Kidney glomerular epithelial cell (primary cell): ENCODE measurements at places on chromosomes 7 and 10.

DNA sequence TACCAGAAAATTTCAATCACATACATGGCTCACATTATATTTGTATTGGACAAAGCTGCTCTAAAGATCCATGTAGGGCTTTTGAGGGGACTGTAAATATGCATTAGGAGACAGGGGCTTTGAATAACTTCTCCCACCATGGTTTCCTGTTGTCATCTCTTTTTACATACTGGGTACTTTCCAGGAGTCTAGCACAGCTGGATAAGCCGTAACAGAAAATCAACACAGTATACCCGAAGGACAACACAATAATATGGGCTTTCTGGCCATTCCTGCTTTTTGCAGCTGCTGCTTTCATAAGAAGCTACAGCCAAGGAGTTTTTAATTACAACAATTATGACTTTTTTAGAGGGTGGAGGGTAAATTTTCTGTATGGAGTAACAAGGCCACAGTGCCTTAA is 63.4 kb upstream of the SRPK2 start:
- no peak for DNase-seq

DNA sequence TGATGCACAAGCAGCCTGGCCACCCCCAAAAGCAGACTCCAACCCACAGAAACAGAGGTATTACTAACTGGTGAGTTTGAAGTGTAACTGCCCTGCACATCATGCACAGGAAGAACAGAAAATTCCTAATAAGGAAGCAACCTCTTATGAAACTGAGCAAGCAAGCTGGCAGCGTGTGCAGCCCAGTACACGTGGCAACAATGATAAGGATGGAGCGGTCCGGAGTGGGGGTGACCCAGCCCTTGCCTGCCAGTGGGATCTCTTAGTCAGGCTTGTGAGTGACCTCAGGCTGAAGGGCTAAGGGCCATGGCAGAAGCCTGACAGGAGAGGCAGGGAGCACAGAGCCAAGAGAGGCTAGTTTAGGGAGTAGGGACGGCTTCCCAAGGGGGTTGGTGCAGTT is 22.1 kb upstream of the AOAH start:
- no peak for DNase-seq

GRCh38 chr7:2266911-2267310 is 24.9 kb downstream of the NUDT1 start:
- DNase-seq, result no peak

- DNase-seq, result no peak
These were observed 40.5 kb downstream of the MACC1 start for GRCh38 chr7:20176578-20177242.

DNA sequence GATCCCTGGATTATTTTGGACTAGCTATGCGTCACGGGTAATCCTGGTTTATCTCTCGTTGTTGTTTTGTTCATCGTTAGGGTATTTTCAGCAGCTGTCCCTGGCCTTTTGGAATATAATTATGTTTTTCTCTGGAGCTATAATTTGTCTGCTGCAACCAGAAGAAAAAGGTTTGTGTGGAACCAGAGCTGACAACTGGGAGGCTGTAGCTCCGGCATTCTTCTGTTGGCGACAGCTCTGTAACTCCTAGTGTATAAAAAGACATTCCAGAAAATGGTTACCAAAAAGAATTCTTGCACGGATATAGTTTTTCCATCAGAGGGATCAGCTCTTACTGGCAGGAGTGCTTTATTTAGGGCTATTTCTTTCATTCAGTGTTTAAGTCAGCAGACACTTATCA is 130.9 kb upstream of the PRR15 start:
- no peak for DNase-seq

DNA sequence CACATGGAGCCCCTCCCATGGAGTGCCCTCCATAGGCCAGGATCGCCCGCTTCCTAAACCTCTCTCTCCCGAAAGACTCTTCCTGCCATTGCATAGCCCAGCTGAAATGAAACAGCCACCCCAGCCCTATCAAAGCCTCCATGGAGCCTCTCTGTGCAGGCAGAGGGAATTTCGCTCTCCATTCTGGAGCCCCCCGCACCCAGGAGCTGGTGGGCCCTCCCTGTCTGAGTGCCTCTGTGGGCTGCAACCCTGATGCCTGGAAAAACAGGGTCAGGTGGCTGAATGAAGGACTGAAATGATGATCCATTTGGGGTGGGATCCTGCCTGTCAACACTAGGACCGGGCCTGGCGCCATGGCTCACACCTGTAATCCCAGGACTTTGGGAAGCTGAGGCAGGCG is 106.4 kb downstream of the FAM53B start:
- no peak for DNase-seq

GRCh38 chr7:90337106-90337505 is 9.4 kb upstream of the GTPBP10 start:
- peak; percentile 21 for DNase-seq

DNA sequence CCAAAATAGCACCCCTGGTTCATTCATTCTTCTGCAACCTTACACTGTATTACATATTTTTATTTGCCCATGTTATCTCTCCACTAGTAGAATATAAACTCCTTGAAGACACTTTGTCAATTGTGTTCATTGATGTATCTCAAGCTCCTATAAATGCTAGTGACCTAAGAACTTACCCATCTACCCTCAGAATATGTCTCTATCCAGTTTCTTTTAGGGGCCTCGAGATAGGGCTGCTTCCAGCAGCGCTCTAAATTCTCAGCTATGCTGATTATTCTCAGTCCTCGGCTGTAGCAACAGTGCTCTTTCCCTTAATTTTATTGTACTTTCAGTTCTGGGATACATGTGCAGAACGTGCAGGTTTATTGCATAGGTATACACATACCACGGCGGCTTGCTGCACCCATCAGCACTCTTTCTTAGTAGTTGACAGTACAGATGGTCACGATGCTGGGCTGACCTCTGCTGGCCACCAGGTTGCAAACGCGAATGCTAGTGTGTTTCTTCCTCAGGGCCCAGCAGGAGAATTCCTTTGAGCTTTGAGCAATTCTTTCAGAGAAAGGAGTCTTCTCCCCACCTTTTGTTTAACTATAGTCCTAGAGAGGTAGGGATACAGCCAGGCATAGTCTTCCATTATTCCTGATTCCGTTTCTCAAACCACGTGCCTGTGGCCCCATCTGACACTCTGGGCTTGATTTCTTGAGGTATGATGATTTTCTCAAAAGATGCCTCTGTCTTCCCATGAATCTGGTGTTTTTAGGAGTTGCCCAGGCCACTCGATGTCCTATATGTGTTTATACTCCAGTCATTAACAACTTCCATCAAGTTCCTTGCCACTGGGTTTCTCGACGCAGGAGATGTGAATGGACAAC is 49.1 kb upstream of the CDC14C start:
- DNase-seq, result peak; percentile 37

- no peak for DNase-seq
These were observed 34.0 kb downstream of the BRI3 start for GRCh38 chr7:98315318-98315993.

- no peak for DNase-seq
These were observed 64.9 kb downstream of the UBE2H start for GRCh38 chr7:129887865-129888264.

DNA sequence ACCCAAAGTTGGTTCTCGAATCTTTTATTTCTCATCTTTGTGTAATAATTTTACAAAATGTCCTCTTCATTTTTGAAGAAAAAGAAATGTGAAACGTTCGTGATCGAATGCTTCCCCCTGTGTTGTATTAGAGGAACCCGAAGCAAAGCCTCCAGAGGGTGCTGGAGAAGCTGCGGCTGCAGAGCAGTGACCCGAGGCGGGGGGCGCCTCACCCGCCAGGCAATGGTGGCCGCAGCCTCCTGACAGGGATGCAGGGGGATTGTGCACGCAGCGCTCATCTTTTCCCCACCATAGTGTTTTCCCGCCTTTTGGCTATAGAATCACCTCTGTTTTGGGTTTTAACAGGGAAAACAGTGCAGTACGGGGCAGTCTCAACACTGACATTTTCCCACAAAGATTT is 307.5 kb upstream of the ANKRD30A start:
- no peak for DNase-seq

DNA sequence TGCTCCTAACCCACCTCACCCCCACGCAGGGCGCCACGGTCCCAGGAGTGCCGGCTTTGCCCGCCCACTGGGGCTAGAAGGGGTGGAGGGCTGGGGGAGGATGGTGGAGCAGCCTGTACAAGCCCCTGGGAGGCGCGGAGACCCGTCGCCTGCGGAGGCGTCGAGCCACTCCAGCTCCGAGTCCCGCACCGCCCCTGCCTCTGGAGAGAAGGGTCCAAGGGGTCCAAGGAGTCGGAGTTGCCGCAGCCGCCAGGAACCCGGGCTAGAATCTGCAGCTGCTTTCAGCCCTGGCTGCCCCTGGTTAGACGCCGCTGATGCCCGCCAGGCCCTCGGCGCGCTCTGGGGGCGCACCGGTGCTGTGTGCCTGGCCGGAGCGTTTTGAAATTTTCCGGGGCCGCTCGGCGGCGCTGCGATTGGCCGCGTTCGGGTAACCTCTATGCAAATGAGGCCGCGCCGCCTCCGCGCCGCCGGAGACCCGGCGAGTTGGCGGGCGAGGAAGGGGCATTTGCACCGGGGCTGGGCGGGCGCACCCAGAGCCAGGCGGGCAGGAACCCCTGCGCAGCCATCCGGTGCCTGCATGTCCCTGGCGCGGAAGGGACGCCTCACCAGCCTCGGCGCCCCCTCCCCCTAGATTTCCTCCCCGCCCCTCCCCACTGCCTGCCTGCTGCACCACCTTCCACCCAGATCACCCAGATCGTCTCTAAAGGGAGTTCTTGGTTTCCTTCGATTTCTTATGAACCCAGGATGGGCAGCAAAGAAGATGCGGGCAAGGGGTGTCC is at the start of gene HMX2:
Gene HMX2 (plus strand): TSS at position 502 of the 779 bp plus-strand sequence. CDS start 243 bp downstream, at position 745.
- no peak for DNase-seq
